ENCODE measurements at places on chromosomes 13 and 19.
A peak's percentile ranks its signal among the peaks of the same experiment; 100 is the strongest.

DNA sequence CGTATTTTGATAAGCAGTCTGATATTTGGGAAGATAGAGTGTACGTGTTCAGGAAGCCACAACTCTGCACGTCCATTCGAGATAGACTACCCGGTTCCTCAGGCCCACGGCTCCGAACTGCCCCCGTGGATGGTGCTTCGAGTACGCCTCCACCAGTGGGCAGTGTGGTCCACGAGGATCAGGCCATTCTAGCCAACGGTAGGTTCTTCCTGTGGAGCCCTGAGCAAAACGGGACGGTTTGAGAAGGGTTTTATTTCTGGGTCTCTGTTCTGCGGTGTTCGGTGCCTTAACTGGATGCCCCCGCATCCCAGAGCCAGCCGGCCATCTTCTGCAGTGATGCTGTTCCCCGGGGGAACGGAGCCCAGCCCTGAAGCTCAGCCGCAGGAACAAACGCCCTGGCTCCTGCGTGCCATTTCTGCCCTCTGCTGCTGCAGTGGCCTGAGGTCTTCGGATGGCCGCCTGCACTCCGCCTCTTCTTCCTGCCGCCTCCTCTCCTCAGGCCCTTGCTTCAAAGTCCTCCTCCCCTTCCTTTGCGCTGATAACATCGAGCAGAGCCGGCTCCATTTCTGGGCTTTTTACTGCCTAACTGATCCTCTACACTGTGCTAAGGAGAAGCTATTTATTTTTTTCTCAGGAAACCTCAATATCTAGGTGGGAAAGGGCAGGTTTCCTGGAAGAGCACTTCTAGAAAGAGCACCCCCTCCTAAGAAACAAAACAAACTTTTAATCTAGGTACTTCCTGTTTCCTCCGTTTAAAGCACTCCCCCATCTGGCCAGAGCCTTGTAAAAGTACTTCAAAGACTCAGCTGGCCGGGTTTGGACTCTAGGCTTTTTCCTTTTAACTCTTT lies 36.2 kb upstream of the SLC46A3 start:
- DNase-seq, result no peak

DNA sequence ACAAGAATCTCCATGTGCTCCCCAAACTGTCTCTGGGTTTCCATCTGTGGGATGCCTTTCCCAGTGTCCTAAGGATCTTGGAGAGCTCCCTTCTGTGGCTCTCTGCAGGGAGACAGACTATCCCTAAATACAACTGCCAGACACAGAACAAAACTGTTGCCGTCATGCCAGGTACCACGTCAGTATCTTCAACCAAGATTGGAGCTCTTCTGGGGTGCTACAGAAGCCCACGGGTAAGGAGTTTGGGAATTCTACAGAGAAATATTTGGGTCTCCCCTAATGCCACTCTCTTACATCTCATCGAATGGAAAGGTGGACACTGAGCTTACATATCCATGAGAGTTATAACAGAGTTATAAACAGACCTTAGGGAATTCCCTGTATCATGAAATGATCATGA lies 4.9 kb upstream of the MBD3L3 start:
- DNase-seq, result no peak

DNA sequence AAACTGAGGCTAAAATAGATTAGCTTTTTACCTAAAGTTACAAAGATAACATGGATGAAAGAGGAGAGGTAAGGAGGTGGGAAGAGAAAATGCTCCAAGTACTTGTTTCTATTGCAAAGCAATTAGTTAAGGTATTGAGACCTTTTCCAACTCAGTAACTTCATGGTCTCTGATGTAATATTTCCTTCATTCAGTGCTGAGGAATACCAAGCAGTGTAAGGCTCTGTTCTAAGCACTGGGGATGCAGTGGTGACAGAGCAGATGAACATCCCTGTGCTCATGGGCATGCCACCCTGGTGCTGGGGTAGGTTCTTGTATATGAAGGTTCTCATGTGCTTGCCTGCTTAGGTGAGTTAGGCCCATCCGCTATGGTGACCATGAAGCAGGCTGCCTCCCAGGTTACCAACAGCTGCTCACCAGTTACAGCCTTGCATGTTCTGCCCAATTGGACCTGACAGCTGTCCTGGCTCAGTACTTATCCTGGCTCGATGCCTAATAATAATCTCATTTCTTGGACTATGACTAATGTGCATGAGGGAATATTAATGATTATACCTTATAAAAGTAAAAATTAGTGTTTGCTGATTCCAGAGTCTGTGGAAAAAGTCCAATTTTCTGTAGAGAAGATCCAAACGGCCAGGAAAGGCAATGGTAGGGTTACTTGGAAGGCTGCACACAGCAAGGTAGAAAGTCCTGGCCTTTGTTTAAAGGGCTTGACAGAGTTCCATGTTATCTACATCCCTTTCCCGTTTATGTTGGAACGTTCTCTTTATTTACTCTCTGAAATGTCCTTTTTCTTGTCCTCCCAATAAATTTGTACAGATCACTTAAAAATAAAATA lies 48.3 kb downstream of the LATS2 start:
- DNase-seq, result no peak

DNA sequence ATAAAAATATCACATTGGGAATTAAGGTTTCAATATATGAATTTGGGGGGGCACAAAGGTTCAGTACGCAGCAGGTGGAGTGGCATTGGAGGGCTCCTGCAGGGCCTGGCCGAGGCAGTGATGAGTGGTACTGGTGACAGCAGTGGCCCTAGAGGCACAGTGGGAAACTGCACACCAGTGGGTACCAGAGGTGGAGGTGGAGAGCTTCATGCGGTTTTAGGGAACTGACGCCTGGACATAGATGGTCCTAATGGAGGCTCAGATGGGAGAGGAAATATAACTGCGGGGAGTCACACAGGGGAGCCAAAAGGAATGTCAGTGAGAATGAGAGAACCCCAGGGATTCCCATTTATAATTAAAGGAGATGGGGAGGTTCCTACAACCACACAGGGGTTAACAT lies 156.2 kb downstream of the COG6 start:
- no peak for DNase-seq

GRCh38 chr13:110366733-110367132 lies 59.6 kb downstream of the COL4A2 start:
- DNase-seq, result no peak

GRCh38 chr19:10797078-10797477 lies 38.9 kb downstream of the TMED1 start:
- no peak for DNase-seq

DNA sequence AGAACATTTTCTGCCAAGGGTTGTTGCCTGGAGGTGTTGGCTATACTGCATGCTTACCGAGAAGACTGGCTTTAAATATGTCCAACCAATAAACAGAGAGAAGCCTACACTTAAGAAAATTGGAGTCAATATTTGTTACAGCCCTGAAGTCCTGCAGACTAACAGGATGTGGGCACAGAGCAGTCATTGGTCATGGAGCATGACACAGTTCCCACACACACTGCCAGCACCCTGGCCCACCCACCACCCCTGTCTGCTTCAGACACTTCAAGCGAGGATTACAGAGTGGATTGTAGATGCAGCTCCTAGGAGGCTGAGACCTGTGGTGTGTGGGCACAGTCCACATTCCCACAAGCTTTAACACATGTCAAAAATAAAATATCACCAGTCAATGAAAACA lies 21.0 kb upstream of the SERP2 start:
- DNase-seq, result no peak

GRCh38 chr13:98476106-98476505 lies 100.8 kb downstream of the STK24 start:
- no peak for DNase-seq

DNA sequence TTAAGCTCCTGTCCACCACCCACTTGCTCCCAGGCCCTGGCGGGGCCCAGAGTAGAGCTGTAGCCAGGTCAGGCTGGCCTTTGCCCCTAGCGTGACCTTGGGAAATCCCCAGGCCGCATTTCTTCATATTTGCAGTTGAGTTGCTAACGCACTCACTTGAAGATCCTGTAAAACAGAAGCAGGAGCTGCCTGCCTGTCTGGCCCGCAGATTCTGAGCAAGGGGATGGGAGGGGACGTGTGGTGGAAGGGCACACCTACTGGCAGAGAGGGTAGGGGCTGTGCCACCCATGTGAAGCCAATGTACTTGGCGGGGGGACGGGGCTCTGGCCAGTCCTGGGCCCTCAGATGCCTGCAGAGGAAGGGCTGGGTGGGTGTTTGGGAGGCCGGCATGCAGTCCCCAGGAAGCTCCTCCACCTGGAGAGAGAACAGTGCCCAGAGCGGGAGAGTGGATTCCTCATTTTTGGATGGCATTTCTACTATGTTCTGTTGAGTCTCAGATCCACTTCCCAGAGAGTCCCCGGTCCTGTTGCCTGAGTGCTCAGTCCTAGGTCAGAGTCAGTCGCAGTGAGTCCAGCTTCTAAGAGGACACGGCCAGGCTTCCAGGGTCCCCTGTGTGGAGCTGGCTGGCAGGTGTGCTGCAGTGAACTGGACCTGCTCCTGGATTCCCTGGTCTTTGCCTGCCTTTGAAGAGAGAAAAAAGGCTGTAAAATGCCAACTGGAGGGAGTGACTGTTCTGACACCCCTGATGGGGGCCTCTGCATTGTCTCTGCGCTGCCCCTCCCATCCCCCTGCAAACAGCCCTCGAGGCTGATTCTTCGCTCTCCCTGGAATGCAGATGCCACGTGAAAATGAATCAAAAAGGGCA lies 62.9 kb downstream of the GGACT start:
- no peak for DNase-seq

GRCh38 chr13:46751811-46752635 lies 44.9 kb downstream of the ESD start:
- DNase-seq, result no peak

- DNase-seq, result peak; percentile 99
These were observed 32.0 kb upstream of the TUBGCP3 start for GRCh38 chr13:112619730-112620631.

GRCh38 chr13:36038785-36039555 lies 92.2 kb downstream of the DCLK1 start:
- DNase-seq, result no peak

GRCh38 chr19:50300051-50300450 lies 29.1 kb downstream of the KCNC3 start:
- DNase-seq, result no peak

DNA sequence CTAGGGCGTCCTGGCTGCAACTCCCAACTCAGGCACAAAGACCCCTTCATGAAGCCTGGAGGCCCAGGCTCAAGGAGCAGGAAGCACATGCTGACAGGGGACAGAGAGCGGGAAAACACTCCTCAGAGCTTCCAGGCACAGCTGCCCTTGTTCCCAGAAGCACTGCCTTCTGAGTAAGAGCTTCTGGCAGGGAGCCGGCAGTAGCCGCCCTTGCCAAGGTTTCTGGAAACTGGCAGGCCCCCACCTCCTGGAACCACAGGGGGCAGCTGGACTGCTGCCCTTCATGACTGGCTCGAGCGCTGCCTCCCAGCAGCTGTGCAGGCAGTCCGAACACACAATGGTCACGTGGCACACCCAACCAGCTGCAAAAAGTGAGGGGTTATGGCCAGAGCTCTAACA lies 33.6 kb upstream of the EPHX3 start:
- peak; percentile 83 for DNase-seq

GRCh38 chr19:7953060-7953459 lies 9.6 kb upstream of the TIMM44 start:
- no peak for DNase-seq

- no peak for DNase-seq
These were observed 175.3 kb downstream of the VWA8 start for GRCh38 chr13:41785402-41786172.

- DNase-seq, result no peak
These were observed 107.2 kb downstream of the CACNA1A start for GRCh38 chr19:13398780-13399726.

GRCh38 chr19:16851031-16851712 lies 22.0 kb downstream of the SIN3B start:
- no peak for DNase-seq

- DNase-seq, result no peak
These were observed 38.1 kb downstream of the MIPEP start for GRCh38 chr13:23851106-23851505.

DNA sequence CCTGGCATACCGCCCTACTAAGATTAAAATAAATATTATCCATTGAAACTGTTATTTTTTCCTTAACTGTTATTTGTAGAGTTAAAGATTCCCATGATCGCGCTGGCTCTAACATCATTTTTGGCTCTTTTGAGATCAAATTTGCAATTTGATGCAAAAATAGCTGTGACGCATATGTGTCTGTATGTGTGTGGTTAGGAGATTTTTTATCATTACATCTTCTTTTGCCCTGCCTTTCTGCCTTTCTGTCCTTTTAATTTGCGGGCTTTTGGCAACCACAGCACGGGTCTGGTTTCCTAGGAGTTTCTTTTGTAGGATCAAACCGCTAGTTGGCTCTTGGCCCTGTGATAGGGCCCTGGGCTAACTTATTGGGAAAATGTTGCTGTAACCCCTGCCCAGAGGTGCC lies 37.3 kb upstream of the ALOX5AP start:
- no peak for DNase-seq

DNA sequence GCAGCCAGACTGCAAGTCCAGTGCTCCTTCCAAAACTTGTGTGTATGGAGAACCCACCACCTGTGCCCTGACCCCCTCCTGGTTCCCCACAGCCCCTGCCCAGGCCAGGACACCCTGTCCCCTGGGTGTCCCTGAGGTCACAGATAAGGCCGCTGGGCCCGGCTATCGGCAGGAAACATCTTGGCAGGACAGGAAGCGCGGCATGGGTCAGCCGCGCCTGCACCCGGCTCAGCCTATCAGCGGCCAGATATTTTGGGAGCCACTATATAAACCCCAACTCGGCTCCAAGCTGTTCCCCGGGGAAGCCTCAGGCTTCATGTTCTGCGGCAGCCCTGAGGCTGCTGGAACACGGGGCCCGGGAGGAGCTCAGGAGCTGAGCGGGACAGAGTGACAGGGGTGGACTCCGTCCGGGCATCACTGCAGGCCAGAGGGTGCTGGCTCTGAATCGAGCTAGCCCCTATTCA lies 60.8 kb downstream of the AP1M1 start:
- no peak for DNase-seq

DNA sequence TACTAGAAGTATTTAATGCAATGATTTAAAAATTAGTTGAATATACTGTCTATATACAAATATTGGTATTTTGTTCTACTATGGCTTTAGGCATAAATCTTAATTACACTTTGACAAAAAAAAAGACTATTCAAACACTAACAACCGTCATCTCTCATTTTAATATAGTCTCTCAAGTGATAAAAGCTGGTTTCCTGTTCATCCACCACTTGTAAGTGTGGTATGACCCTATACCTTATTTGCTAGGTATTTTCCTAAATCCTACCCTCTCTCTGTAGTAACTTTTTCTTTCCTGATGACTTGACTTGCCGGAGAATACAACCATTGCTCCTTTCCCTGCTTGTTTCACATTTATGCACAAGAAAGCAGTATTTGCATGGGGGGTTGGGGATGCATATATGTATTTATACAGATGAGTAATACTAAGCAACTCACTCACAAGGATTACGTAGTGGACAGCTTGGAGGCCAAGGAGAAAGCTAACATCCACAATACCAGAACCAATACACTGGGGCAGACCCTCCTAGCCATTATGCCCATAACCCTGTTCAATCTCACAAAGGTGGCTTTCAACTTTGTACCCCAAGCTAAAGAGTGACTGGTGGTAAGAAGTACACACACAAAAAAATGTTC lies 12.7 kb upstream of the EFNB2 start:
- DNase-seq, result no peak
